Stimulated activated naive CD4-positive, alpha-beta T cell (primary cell): ENCODE measurements at places on chromosomes 16 and 17.

GRCh38 chr17:31838636-31839225 lies 20.3 kb downstream of the COPRS start:
- DNase-seq = no peak

GRCh38 chr16:83939266-83939855 lies 13.7 kb upstream of the OSGIN1 start:
- DNase-seq = no peak

GRCh38 chr17:77942112-77942988 lies 16.2 kb upstream of the TNRC6C start:
- DNase-seq = no peak

DNA sequence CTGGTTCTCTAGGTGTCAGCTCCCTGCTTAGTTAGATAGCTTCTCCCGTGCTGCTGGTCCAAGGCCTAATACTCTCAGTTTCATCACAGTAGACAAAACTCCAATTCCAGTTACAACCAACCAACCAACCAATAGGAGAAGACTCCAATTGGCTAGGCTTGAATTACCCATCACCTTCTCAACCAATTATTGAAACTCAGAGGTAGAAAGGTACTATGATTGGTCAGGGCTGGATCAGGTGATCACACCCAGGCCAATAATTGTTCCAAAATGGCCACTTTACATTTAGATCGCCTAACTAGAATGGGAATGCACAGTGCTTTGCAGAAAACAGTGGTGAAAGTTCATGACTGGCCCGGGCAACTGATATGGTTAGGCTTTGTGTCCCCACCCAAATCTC lies 49.5 kb upstream of the CRHR1 start:
- no peak for DNase-seq

GRCh38 chr16:68041783-68042182 lies 18.7 kb downstream of the DUS2 start:
- DNase-seq = no peak
